Fibroblast of skin of back (primary cell): ENCODE measurements at places on chromosomes 11 and 22.

GRCh38 chr11:59221441-59221840 lies 8.7 kb upstream of the MPEG1 start:
- DNase-seq: peak; percentile 84

- peak; percentile 39 for DNase-seq
These were observed 39.2 kb upstream of the SLC36A4 start for GRCh38 chr11:93236741-93237675.

DNA sequence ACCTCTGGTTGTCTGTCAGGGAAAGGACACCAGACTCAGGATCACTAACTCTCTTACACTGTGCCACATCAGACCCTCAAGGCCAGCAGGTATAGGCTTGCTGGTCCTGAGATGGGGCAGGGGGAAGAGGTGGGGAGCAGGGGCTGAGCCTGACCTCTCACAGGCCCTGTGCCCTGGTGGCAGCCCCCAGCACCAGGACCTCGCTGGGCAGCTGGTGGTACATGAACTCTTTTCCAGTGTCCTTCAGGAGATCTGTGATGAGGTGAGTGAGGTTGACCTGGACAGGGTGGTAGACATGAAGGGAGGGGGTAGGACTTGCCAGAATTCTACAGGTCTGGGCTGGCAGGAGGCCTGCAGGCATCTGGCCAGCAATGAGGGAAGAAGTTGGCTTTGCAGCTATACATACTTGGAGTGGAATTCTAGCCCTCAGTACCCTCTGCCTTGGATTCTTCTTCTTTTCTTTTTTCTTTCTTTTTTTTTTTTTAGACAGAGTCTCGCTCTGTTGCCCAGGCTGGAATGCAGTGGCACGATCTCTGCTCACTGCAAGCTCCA lies 1.4 kb downstream of the NUDT22 start:
- DNase-seq: no peak

DNA sequence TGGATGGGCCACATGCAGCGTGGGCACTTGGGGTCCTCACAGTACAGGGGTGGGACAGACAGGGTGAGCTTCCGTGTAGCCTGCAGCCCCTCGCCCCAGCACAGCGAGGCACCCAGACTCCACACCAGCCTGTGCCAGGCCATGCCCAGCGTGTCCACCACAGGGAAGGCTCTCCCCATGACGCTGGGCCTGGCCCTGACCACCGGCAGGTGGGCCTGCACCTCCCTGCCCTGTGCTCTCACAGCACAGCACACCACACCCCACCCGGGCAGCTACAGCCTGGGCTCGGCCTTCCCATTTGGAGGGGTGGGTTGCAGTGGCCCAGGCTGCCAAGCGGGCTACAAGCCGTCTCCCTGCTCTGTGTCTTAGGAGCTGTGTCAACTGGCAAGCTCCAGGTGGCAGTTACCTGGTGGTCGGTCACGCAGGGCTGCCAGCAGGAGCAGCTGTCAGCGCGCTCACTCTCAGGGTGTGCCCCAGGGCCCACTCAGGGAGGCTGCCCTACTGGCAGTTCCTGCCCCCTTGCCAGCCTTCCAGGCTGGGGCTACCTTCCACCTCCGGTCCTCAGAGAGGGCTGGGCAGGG lies 4.6 kb downstream of the MOB2 start:
- no peak for DNase-seq

GRCh38 chr11:28799316-28799715 lies 691.1 kb downstream of the METTL15 start:
- no peak for DNase-seq

DNA sequence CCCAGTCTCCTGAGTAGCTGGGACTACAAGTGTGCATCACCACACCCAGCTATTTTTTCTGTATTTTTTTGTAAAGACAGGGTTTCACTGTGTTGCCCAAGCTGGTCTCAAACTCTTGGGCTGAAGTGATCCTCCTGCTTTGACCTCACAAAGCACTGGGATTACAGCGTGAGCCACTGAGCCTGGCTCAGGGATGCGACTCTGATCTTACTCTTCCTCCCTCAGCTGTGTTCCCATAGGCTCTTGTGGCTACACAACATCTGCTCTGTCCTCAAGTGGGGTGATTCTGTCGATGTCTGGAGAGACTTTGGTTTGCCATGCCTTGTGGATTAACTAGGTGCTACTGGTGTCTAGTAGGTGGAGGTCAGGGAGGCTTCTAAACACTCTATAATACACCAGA lies 127.0 kb upstream of the SERPIND1 start:
- no peak for DNase-seq

- no peak for DNase-seq
These were observed 291.5 kb upstream of the CCDC179 start for GRCh38 chr11:23151819-23152218.

GRCh38 chr11:46692450-46692849 lies 8.0 kb downstream of the ARHGAP1 start:
- peak; percentile 40 for DNase-seq

DNA sequence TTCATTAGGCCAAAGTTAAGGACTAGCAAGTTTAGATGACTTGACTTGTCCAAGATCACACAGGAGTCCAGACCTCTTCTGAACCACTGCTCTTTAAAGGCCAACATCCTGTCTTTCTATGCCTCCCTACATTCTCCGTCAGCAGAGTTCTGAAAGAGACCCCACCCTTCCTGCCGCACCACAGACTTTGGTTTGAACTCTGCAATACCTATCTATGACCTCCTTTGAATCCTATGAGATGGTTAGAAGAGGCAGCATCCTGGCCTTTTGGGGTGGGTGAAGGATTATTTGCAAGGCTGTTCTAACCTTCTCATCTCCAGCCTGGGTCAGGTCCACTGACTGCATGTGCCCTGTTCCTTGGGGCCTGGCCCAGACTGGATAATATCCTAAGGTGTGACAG lies 4.3 kb upstream of the RRM1 start:
- no peak for DNase-seq

- peak; percentile 77 for DNase-seq
These were observed 25.5 kb downstream of the NNMT start for GRCh38 chr11:114321621-114322257.

- no peak for DNase-seq
These were observed 129.5 kb downstream of the MICAL2 start for GRCh38 chr11:12239804-12240371.

GRCh38 chr11:9002920-9003572 lies 755 bp downstream of the NRIP3 start:
- no peak for DNase-seq

DNA sequence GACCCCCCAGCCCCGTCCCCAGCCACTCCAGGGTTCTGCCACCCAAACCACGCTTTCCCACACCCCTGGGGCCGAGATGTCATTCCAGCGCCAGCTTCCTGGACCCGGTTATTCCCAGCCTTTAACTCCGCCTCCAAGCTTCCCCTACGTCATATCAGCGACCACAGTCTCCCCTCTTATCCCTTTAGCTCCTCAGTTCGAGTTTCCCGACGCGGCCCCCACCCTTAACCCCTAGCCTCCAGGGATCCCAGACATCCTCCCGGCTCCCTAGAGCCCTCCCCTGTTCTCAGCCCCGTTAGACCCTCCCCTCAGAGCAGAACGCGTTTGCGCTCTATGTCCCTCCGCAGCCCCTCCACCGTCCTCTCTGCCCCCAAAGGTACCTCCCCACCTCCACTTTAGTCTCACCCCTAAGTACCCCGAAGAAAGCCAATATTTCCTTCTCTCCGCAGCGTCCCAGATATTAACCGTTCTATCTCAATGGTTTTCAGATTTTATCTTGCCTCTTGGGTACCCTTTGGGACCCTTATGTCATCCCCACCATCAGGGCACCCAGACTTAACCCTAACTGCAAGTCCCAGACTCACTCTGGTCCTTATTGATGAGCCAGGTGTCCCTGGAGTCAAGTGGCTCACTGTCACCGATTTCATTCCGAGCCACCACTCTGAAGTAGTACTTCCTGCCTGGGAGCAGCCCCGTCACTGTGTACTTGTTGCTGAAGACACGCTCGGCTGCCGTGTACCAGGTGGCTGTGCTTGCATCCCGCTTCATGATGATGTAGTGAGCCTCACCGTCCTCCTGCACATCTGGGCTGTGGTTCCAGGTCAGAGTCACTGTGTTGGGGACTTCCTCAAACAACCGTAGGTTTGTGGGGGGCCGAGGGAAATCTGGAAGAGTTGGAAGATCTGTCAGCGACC lies 8.0 kb downstream of the TMEM86A start:
- DNase-seq: peak; percentile 38

DNA sequence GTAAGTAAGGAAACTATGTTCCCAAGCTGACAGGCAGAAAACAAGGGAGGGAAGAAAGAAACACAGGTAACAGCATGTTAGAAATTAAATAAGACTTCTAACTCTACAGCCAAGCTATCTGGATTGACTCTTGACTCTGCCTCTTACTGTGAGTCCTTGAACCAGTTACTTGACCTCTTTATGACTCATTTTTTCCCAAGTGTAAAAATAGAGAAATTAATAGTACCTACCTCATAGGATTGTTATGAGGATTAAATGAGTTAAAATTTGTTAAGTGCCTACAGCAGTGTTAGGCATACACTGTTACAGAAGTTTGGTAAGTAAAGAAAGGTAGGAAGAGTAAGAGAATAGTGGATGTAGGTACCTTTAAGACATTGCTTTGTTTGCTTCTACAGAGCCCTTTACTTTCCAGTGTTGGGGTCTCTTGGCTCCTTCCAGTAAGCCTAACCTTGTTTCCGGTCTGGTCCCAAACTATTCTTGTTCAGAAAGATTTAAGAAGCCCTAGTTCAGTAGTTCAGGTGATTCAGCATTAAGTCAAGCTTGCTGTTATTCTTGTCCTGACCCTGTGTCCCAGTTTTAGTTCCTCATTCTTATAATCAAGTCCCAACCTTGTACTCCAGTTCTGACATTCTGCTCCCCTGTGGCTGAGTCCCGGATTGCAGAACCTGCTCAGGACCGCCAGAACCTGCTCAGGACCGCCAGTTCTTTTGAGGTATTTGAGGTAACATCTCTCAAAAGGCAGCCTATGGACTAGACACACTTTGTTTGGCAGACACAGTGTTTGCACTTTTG lies 963.4 kb upstream of the CCDC90B start:
- DNase-seq: peak; percentile 13

DNA sequence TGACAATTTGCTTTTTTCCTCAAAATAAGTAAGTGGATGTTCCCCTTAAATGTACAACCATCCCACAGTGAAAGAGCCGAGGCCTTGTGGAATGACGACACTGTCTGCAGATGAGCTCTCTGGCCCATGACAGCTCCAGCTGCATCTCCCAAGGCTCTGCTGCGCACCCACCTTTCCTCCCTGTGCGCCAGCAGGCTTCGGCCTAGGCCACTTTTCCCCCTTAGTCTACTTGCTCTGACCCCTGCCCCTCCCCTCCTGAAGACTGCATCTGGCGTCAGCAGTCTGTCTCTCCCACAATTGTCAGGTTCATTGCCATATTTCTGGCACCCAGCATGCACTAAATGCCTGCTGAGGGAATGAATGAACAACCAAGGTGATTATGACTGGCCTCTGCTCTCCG lies 2.0 kb downstream of the TOP3B start:
- DNase-seq: no peak

GRCh38 chr11:79363256-79363655 lies 77.6 kb downstream of the TENM4 start:
- DNase-seq: no peak

DNA sequence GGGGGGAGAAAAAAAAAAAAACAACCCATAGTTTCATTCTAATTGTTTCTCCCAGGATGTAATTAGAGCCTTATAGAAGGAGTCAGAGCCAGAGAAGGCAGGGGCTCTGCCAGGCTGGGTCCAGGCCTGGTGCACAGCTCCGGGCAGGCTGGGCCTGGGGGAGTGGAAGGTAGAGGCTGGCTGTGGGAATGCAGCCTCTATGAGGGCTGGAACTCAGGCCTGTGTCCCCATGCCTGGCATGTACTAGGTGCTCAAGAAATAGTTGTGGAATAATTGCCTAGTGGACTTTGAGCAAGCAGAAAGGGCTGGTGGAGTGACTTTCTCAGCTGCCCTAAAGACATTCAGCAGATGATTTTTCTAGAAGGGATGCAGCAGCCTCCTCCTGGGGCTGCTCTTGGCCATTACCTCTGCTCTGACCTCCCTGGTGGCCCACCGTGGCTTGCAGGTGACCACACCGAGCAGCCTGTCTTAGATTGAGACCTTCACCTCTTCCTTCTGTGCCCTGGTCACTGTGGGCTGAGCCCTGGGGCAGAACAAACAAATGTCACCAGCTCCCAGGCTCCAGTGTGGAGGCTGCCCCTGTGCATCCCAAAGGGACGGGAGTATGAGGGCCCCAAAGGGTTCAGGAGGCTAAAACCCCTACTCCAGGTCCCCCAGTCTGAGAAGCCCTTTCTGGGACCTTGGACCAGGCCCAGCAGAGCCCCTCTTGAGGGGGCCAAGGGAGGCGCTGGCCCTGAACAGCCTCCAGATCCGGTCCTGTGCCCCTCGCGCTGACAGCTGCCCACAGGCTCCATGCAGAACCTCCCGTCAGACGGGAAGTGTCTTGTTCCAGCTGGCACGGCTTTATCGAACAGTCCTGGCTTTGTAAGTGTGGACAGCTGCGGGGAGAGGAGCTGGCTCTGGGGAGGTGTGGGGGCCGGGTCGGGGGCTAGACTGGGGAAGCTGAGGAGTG lies 18.8 kb downstream of the MYEOV start:
- no peak for DNase-seq

DNA sequence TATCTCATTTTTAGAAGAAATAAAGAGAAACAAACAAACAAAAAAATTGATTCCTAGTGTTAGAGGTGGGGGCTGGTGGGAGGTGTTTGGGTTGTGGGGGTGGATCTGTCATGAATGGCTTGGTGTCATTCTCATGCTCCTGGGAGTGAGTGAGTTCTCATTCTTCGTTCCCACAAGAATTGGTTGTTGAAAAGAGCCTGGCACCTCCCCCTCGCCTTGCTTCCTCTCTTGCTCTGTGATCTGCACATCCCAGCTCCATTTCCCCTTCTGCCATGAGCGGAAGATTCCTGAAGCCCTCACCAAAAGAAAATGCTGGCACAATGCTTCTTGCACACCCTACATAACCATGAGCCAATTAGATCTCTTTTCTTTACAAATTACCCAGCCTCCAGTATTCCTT lies 277.8 kb downstream of the ST3GAL4 start:
- DNase-seq: peak; percentile 47
